ENCODE measurements at places on chromosomes 12 and 14. TPM values are rescaled to one million over a fixed set of nuclear protein-coding genes. Genes with fewer than 3 reads are reported as not detected.
A peak's percentile ranks its signal among the peaks of the same experiment; 100 is the strongest.

DNA sequence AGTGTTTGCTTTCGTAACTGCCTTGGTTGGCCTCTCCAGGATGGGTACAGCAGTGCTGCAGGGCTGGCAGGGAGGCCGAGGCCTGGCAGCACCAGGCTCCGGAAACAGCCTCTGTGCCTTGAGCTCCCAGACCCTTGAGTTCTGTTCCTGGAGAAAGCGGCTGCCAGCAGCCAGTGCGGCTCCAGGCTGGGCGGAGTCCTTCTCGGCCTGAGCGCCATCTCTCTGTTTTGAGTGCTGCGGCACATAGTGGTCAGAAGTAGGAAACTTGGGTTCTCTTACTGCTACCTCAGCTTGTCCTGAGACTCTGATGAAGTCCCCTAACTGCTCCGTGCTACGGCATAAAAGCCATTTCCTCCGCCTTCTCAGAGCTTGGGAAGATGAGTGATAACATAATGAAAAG, 65.9 kb downstream of the KCNA1 start:
- no peak for DNase-seq

- DNase-seq = no peak
Measured at GRCh38 chr12:62766496-62766895, 168.5 kb downstream of the PPM1H start.

The COQ10A gene
- 12.5 TPM for total RNA-seq

DNA sequence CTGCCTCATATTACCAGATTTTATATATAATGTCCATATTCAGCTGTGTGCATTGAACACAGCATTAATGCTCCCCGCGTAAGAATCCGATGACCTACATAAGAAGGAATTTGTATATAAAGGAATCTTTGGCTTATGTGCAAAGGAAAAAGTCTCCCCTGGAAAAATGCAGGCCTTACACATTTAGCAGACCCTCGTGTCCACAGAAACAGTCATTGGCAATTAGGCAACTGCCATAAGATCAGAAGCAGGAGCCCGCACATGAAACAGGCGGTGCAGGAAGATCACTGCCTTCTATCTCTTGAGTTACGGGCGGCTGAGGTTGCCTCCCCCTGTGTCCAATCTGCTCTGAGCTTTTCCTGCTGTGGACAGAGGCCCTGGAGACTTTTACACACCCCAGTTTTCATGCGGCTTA, 63.2 kb upstream of the RFX4 start:
- DNase-seq = peak; percentile 56

DNA sequence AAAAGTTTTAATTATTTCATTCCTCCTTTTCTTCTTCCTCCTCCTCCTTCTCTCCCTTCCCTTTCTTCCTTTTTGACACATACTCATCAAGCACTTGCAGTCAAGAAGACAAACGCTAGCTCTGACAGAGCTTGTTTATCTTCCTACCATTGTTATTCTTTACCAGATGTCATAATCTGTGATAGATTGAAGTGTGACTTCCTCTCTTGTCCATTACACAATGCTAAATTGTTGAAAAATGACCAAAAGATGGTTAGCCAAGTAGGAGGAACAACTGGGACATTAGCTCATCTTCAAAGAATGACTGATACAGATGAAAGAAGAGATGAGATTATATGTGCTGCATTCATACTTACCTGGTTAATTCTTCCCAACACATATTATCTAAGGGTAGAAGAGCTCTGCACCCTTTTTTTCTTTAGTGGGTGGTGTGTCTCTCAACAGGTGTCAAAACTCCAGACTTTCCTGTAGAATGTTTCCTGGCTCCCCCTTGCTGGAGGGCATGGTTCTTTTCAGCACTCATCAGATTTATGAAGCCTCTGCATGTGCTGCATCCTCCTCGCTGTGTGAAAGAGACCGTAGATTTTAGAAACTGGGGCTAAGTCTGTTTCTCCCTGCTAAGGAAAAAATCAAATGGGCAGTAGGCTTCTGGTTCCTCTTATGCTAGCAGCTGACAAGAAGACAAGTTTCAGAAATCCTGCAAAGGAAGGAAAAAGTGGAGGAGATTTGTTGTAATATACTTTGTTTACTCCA, 147.1 kb downstream of the TMX1 start:
- DNase-seq = peak; percentile 23

DNA sequence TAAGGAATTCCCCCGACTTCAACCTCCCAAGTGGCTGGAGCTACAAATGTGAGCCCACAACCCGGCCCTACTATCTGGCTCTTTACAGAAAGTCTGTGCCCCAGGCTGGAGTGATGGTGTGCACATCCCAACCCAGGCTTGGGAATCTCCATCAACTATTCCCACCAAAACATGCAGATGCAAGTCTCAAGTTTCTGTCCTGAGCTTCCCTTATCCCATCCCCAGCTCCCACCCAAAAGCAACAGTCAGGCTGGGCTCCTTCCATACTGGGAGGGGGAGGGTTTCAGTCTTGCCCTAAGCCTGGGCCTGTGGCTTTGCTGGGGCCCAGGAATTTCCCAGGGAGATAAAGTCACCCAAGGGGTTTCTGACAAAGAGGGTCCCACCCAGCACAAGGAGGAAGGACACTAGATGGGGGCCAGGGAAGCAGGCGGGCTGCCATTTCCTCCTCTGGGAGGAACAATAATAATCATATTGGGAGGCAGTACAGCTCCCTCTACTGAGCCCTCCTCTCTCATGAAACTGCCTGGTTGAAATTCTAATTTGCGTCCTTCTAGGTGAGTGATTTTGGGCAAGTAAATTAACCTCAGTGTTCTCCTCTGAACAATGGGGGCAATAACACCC, 8.0 kb downstream of the SLC8B1 start:
- DNase-seq = no peak

The PKP2 gene
- total RNA-seq = 9.5 TPM

GRCh38 chr12:104257913-104258472, 42.4 kb downstream of the TXNRD1 start:
- DNase-seq = no peak

GRCh38 chr14:60061371-60061770, 30.4 kb upstream of the PCNX4 start:
- DNase-seq = peak; percentile 14

GRCh38 chr14:104693482-104694431, 4.3 kb downstream of the INF2 start:
- no peak for DNase-seq

DNA sequence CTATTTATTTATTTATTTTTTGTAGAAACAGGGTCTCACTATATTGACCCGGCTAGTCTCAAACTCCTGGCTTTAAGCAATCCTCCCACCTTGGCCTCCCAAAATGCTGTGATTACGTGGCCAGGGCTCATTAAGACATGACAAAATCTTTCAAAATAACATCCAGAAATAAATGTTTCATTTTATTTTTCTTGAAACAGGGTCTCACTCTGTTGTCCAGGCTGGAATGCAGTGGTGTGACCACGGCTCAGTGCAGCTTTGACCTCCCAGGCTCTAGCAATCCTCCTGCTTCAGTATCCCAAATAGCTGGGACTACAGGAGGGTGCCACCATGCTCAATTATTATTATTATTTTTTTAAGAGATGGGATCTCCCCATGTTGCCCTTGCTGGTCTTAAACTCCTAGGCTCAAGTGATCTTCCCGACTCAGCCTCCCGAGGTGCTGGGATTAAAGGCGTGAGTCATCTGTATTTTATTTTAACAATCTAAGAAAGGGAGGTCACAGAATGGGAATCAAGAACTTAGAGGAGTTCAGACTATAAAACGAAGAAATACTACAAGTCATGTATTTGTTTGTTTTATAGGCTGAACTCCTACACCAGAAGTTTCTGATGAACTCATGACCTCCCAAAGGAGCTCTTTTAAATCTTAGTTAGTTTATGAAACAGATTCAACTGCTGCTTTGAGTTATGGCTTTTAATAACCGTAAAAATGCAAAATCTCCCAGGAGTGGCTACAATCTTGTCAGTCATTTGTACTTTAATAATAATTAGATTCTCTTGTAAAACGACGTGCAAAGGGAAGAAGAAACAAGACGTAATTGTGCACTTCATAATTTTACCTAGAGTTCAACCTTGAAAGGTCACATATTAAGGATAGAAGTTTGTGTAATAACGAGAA, 2.1 kb upstream of the TMEM263 start:
- DNase-seq = peak; percentile 82

- DNase-seq = no peak
Measured at GRCh38 chr14:100664231-100664630, 62.5 kb upstream of the DLK1 start.

- DNase-seq = peak; percentile 39
Measured at GRCh38 chr12:47504775-47505446, 200.9 kb downstream of the RPAP3 start.

- DNase-seq = no peak
Measured at GRCh38 chr12:50182461-50182860, 15.3 kb upstream of the CERS5 start.

DNA sequence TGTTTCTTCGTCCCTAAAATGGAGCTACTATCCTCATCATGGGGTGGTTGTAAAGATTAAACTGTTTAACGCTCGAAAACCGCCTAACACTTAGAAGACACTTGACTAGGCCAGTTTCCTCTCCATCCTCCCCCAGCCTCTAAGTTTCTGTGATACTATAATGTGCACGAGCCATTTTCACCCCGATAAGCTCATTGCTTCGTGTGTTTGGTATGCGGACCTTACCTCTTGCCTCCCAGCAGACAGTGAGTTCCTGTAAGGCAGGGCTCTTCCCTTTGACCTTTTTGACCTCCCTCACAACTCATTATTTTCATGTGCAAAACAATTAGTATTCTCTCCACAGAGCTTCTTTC, 499 bp upstream of the GXYLT1 start:
- DNase-seq = peak; percentile 24

DNA sequence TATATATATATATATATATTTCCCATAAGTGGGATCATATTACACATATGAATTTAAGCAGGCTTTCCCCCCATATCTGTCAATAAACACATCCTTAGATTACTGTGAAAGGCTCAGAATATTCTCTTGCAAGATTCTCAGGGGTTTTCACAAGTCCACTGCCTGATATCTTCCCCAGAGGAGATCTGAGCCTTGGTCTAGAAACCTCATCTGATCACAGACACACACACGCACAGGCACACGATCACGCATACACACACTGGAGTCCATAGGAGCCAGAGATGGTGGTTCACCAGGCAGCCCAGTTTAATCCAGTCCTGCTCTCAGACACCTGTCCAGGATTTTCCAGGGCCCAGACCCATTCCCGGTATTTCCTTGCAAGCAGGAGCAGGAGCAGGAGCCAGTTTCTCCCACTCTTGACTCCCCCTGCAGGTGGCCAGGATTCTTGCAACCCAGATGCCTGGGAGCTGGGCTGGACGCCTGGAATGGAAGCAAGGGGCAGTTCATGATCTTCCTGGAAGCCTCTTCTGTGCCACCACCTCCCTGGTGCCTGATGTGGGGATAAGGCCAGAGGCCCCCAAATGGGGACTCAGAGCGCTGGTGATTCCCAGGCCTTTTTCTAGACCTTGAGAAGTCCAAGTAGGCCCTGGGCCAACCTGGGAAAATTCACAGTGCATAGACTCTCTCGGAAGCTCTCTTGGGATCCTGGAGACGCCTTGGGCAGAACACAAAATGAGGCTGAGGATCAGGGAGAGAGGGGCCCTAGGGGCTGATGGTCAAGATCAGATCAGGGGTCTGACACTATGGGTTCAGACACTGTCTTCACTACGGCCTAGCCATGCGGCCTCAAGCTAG, 16.5 kb upstream of the KRT78 start:
- DNase-seq = peak; percentile 76

The FIGNL2 gene
- total RNA-seq = 0.32 TPM

The KCNJ8 gene
- 19.4 TPM for total RNA-seq

DNA sequence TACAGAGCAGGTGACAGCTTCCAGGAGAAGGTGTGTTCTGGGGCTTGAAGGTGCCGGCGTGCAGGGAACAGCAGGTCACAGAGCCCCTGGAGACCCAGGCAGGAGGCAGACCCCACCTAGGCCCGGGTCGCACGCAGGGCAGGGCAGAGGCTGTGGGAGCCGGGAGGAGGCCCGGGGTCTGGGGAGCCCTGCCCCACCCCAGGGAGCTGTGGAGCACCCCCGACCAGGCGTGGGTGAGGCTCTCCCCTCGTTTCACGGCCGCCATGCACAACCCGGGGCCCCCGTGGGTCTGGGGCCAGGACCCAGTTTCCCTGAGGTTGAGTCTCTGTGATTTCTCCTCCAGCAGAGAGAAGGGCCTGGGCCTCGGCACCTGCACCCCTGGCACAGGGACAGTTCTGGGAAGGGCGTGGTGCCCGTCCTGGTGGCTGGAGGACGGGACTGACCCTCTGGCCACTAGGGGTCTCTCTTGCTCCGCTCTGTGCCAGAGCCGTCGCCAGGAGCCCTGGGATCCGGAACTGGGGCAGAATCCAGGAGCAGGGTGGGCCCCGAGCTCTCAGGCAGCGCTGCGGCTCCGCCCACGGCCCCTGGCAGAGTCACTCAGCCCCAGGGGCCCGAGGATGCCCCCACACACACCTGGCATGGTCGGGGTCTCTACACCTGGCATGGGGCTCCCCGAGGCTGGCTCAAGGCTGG, 75.2 kb upstream of the FBRSL1 start:
- peak; percentile 72 for DNase-seq

DNA sequence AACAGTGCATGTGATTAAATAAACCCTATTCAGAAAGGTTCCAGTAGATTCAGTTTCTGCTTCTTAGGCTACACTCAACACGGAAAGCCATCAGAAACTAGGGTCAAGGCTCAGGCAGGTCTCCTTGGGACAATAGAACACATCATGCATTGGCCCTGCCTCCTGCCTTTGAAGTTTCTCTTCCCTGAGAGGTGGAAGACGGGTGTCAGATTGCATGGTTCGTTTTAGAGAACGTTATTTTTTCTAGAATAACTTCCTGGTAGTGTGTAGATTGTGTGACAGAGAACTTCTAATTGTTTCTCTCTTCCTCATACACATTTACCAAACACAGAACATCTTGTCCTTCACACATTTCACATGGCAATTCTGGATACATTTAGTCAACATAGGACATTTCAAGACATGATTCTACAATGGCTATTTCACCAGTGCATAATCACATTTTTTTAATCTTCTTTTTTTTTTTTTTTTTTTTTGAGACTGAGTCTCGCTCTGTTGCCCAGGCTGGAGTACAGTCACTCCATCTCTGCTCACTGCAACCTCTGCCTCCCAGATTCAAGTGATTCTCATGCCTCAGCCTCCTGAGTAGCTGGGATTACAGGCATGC, 106.6 kb upstream of the AMN1 start:
- no peak for DNase-seq

The LMNTD1 gene
- total RNA-seq = not detected

DNA sequence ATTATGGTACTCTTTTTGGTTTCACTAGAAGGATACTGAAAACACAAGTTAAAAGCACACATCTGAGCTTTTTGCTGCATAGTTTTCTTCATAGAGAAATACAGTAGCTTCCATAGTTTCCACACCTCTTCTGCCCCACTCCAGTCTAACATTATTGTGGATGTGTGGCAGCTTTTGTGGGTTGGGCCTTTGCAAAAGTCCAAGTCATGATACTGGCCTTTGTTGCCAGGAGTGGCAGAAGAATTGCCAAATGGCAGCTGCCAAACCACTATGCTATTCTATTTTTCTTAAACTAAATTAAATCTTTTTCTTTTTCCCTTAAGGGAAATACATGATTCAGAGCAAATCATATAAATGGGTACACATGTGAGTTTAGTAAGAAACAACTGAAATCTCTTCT, 114.8 kb downstream of the PLEKHA5 start:
- DNase-seq = no peak

GRCh38 chr12:16515666-16516065, 90.3 kb downstream of the LMO3 start:
- DNase-seq = no peak
